Naive thymus-derived CD4-positive, alpha-beta T cell (primary cell): ENCODE measurements at places on chromosomes 2 and 18.

DNA sequence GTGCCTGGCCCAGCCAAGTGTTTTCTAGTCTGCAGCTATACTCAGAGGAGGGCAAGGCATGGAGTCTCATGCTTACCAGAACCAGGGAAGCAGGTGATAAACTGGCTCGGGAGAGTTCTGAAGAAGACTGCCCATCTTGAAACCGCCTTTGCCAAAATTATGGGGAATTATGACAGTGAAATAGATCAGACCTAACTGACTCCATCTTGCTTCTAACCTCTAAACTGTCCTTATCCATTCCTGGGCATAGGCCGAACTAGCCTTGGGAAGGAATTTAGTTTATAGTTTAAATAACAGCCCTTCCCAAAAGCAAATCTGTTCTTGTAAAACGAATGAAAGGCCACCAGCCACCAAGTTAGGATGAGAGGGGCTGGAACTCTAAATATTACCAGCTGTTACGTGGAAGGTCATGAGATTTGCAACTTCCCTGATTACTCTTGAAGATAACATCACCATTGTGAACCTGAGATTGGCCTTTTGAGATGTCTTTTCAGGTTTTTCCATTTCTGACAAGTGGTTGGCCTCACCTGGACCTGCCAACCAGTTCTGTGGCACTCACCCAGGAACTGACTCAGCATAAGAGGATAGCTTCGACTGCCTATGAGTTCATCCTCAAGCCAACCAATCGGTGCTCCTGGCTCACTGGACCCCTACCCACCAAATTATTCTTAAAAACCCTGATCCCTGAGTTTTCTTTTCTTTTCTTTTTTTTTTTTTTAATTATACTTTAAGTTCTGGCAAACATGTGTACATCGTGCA lies 23.4 kb downstream of the CHCHD5 start:
- no peak for DNase-seq

GRCh38 chr2:238596571-238597551 lies 170.1 kb downstream of the ASB1 start:
- DNase-seq: no peak

DNA sequence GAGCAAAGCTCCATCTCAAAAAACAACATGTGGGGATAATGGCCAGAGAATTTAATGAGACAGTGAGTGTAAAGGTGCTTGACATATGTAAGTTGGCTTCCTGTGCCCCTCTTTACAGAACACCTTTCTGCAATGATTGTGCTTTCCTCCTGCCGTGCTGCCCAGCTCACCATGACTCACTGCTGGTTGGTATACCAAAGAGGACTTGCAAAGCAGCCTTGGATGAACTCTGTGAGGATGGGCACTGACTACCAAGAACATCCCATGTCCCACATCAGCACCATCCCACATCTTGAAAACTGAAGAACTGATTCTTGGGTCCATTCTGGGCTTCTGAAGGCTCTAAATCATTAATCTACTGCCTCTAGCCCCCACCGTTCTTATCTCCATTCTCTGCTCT lies 52.2 kb downstream of the NGEF start:
- no peak for DNase-seq

GRCh38 chr2:12717191-12718014 lies 667 bp downstream of the TRIB2 start:
- DNase-seq: peak; percentile 61

- no peak for DNase-seq
These were observed 969.7 kb downstream of the DCDC2C start for GRCh38 chr2:4673025-4673489.

GRCh38 chr2:128217671-128218070 lies 101.0 kb downstream of the HS6ST1 start:
- DNase-seq: no peak

DNA sequence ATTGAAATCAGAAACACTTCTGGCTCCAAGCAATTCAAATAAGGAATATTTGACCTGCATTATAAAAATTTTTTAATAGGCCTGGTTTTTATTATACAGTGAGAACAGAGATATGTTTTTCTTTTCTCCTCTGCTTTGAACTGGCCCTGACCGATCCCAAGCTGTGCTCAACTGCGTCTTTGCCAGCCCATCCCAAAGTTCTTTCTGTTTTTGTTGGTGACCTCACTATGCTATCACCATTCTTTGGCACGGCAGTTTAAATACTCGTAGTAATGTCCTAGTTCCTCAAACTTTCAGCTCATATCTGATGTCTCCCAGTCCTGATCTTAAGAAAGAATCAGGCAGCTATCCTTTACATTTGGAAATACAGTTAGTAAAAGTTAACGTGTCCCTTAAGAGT lies 42.3 kb upstream of the NETO1 start:
- DNase-seq: no peak

DNA sequence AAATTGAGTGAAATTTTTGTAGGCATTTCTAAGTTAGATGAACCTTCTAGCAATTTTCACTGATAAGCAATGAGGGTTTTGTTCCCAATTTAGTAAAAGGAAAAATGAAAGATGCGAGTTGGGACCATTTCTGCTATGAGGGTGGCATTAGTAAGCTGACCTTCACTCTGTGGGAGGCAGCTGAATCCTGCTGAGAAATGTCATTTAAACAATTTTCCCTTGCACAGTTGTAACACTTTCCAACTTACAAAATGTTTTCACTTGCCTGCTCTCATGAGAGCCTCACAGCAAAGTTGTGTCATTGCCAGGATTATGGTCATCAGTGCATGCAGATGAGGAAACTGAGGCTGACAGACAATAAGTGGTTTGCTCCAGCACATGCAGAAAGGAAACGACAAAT lies 527.7 kb downstream of the TNS1 start:
- no peak for DNase-seq

DNA sequence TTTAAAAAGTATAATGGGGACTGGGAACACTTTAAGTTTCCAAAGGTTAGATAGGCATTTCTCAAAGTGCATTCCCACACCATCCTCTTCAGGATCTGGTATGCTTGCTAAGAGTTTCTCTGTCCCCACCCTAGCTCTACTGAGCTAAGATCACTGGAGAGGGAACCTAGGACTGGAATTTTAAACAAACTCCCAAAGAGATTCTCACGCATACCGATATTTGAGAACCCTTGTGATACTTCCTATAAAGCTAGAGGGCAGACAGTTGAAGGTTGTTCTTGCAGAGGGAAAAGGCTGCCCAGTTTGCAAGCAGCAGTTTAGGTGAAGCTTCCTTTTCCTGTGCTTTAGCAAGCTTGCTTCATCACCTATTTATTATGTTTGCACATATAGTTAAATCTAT lies 3.6 kb downstream of the CNRIP1 start:
- DNase-seq: no peak

DNA sequence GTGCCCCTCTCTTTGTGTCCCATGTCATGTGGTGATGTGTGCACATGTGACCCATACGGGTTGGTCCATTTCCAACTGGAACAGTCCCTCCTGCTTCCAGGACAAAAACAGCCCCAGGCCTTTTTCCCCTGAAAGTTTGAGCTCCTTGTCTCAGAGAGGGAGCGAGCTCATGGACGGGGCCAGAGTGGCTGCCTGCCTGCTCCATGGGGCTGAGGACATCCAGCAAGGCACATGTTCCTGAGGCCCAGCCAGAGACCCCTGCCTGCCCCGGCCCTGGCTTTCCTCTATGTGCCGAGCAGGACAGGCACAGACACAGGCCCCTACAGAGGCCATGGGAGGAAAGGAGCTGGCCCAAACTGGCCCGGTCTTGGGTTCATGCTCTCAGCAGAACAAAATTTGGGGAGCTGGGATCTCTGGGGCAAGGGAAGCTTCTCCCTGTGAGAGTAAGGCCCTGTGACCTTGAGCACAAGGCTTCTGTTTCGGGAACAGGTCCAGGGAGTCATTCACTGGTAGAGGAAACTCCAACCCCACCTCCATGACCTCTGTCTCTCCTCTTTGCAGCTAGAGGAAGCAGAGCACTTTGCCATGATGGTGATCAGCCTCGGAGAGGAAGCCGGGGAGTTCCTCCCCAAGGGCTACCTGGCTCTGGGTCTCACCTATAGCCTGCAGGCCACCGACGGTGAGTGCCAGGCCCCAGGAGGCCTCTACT lies 105.8 kb upstream of the MCFD2 start:
- DNase-seq: no peak

- DNase-seq: no peak
These were observed 61.0 kb downstream of the ADCY3 start for GRCh38 chr2:24858996-24859395.

DNA sequence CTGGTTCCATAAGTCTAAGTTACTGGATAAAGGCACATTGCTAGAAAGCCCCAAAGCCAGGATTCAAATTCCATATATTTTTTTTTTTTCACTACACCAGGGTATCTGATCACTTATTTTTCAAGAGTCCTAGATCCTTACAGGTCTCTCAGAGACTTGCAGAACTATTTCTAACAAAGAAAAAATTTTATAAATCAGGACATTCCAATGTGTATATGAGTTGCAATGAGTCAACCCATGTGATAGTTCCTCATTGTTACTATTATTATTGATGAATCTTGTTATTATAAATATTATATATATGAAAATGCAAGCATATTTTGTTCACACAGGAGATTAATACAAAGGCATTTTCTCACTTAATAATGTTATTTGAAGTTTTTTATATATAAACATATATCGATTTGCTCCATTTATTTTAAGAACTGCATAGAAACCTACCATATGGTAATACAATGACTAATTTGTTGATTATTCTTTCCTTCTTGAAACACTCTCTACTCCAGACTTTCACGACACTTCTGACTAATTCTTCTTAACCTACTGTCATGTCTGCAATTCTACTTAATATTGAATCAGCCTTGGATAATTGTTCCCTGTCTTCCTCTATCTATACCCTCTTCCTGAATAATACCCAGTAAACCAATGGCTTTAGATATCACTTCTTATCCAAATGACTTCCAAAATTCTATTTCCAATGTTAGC lies 968.4 kb upstream of the NRXN1 start:
- DNase-seq: no peak

- DNase-seq: no peak
These were observed 200.6 kb downstream of the RND3 start for GRCh38 chr2:150286730-150287362.

GRCh38 chr2:128172191-128172590 lies 81.2 kb downstream of the UGGT1 start:
- no peak for DNase-seq

GRCh38 chr18:499776-500631 lies 497 bp downstream of the COLEC12 start:
- DNase-seq: no peak

DNA sequence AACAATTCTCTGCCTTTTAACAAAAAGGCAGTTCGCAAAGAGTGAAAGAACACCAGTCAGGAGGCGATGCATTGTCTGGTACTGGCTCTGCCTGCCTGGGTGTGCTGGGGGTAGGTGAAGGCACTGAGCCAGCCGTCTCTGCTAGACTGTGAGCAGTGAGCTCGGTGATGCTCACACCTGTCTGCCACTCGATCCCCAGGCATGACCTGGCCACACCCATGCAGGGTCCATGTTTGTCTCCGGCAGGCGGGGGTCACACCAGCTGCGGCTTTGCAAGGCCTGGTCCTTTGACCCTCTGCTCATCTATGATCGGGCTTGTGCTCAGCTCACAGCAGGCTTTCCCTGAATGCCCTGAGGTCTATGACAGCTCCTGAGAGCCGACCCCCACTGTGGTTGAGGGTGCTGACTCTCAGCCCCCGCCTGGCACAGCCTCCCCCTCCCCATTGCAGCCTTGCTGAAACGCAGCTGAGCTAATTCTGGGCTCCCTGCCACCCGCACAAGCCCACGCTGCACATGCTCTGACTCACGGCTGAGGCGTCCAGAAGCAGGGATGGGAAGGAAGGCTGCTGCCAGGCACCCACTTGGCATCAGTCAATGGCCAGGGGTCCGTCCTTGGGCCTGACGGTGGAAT lies 23.7 kb downstream of the CRACDL start:
- no peak for DNase-seq

GRCh38 chr2:206343144-206343543 lies 68.7 kb downstream of the ZDBF2 start:
- DNase-seq: no peak

DNA sequence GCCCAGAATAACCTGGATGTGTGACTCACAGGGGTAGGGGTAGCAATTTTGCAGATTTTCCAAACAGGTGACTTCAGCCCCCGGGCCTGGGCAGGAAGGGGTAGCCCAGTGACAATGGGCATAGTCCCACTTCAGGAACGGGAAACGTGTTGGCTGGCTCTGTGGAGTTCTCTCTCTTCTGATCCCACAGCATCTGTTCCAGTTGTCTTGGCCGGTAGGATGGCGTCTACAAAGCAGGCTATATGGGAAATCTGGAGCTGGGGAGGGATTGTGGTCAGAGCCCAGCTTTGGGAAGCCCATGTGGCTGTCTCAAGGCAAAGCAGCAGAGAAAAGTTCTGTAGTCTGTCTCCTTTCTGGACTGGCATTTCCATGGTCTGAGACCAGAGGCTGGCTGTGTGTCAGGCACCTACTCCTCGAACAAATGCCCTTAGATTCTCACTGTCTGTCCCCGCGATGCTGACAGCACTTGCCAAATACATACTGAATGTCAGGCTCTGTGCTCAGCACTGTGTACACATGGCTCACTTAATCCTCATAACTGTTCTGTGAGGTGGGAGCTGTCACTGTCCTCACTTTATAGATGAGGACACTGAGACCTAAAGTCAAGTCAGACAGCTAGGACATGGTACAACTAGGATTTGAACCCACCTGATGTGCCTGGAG lies 17.9 kb upstream of the TMEM214 start:
- no peak for DNase-seq

DNA sequence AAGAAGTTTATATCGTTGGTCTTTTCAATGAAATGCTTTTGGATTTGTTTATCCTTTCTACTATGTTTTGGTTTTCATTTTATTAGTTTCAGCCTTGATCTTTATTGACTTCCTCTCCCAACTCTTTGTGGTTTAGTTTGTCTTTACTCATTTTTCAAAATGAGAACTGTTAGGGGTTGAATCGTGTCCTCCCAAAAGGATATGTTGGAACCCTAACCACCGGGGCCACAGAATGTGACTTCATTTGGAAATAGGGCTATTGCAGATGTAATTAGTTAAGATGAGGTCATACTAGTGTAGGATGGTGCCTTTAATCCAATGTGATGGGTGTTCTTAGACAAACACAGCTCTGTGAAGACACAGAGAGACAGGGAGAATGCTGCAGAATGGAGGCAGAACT lies 60.4 kb upstream of the IL1R2 start:
- no peak for DNase-seq

DNA sequence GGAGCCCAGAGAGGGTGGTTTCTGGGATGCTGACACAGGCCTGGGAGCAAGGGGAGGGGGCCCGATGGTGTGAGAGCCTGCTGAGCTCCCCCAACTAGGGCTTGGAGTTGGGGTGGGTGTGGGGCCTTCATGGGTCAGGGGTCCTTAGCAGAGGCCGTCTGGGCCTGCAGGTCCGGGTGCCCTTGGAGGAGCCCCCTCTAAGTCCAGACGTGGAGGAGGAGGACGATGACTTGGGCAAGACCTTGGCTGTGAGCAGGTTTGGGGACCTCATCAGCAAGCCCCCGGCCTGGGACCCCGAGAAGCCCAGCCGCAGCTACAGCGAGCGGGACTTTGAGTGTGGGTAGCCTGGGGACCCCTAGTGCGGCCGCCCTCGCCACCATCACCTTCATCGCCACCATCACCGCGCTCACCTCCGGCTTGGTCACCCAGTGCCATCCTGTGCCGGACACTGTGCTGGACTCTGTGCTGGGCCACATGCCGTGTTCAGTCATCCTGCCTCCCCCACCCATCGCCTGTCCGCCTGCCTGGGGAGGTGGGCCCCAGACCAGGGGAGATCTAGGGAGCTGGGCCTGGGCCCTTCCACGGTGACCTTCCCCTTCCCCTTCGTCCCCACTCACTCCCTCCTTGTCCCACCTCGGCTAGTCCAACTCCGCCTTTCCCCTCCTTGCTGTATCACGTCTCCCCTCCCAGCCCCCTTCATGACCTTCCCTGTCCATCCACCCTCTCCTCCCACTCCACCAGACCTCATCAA lies 980 bp downstream of the SLC4A3 start:
- no peak for DNase-seq
